ENCODE measurements at places on chromosomes 7 and 10. TPM values are rescaled to one million over a fixed set of nuclear protein-coding genes. Genes with fewer than 3 reads are reported as not detected.

The CALD1 gene
- total RNA-seq: 219 TPM

DNA sequence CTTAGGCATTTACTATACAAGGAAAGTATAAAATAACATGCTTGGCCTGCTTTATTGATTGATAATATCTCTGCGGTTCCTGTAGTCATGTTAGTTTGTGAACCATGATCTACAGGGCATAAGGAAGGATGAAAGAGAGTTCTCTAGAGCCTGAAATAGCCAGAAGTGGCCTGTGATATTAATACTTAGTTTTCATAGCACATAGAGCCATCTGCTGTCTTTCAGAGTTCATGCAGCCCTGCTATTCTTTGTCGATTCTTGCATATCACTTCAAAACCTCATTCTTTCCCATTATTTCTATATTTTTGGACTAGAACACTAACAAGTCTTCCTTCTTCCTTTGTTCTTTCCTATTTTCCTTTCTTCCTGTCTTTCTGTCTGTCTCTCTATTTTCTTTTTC is 26.4 kb upstream of the PRKG1 start:
- no peak for DNase-seq
- H3K27me3 ChIP-seq: no peaks in the 10 kb centered on the region
- no peaks in the 10 kb centered on the region for H3K4me1 ChIP-seq
- H3K27ac ChIP-seq: no peak overlapping the region
- H3K4me3 ChIP-seq: no peak overlapping the region

The SHOC2 gene
- total RNA-seq: 45.2 TPM

The EGFR gene
- 40.6 TPM for total RNA-seq

GRCh38 chr7:137690635-137691034 is 156.1 kb downstream of the DGKI start:
- no peaks in the 10 kb centered on the region for H3K4me1 ChIP-seq
- H3K27me3 ChIP-seq: peaks cover 58% of the 10 kb centered on the region
- H3K27ac ChIP-seq: no peak overlapping the region
- no peaks in the 10 kb centered on the region for H3K36me3 ChIP-seq

DNA sequence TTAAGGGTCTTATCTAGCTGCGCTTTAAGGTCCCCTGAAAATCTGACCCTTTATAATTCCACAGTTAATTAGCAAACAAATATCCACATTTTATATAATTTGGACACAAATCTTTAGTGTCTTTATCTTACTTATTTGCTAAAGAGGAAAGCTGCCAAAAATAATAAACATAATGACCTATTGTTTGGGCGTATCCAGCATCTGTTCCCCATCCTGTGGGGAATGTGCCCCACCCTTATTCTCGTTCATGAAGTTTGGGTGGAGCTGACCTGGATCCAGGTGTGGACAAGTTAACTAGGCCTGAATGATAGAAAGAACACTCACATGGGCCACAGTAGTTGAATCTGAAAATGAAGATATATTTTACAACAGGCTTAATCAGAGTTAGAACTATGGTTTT is 218.3 kb downstream of the CRPPA start:
- DNase-seq: no peak
- no peak overlapping the region for H3K27ac ChIP-seq
- H3K4me1 ChIP-seq: no peaks in the 10 kb centered on the region
- H3K36me3 ChIP-seq: no peaks in the 10 kb centered on the region
- H3K27me3 ChIP-seq: no peaks in the 10 kb centered on the region

- H3K4me3 ChIP-seq: no peak overlapping the region
- no peaks in the 10 kb centered on the region for H3K36me3 ChIP-seq
- no peak overlapping the region for H3K27ac ChIP-seq
- H3K4me1 ChIP-seq: no peaks in the 10 kb centered on the region
These were observed 141.4 kb downstream of the PLPP4 start for GRCh38 chr10:120598386-120598785.
